Activated CD8-positive, alpha-beta memory T cell treated with anti-CD3 and anti-CD28 coated beads for 1 hour (primary cell): ENCODE measurements at places on chromosomes 2 and 18.

DNA sequence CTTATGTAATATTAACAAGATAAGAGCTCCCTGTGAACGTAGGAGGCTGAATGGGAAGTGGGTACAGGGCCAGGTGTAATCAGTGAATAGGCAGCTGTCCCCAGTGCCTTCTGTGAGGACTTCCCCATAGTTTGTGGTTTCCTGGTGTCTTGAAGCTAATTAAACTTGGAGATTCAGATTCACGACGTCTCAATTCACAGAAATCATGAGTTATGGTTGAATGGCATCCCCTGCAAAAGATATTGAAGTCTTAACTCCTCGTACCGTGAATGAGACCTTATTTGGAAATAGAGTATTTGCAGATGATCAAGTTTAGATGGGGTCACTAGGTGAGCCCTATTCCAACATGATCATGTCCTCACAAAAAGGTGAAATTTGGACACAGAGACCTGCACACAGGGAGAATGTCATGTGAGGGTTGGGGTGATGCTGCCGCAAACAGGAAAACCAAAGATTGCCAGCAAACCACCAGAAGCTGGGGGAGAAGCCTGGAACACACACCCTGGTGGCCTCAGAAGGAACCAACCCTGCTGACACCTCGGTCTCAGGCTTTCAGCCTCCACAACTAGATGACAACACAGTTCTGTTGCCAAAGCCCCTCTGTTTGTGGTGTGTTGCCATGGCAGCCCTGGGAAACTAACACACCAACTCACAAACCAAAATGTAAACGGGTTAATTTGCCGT is 13.2 kb downstream of the ARL4C start:
- DNase-seq = peak; percentile 85

DNA sequence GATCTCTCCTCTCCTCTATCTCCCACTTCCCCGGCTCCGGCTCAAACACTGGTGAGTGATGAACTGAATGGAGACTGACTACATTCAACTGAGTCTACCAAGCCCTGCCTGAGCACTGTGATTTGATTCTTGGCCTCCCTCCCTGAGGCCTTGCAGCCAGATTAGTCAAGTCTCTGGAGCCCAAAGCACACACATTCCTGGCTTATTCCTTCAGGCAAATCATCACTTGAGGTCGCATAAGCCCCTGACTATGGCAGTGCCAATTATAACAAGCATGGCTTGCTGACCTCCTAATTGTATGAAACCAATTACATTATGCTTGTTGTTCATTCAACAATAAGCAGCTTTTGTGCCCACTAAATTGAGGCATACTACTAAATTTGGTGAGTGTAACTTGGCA is 34.6 kb downstream of the EFEMP1 start:
- DNase-seq = no peak

GRCh38 chr18:2994603-2995432 is 18.1 kb downstream of the LPIN2 start:
- peak; percentile 30 for DNase-seq

GRCh38 chr18:76978616-76979015 is 154.0 kb downstream of the MBP start:
- DNase-seq = no peak

DNA sequence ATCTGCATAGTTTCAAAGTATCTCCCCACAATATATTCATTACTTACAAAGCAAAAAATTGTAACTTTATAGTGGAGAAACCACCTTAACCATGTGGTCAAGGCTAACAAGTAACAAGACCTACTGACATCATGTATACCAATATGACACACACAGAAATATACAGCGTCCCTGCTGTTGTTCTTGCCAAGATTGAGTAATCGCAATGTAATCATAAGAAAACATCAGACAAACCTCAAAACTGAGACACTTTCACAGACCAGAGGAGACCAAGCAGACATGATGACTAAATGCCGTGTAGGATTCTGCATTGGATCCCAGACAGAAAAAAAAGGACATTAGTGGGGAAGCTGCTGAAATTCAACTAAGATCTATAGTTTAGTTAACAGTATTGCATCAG is 123.0 kb downstream of the ACAA2 start:
- no peak for DNase-seq

DNA sequence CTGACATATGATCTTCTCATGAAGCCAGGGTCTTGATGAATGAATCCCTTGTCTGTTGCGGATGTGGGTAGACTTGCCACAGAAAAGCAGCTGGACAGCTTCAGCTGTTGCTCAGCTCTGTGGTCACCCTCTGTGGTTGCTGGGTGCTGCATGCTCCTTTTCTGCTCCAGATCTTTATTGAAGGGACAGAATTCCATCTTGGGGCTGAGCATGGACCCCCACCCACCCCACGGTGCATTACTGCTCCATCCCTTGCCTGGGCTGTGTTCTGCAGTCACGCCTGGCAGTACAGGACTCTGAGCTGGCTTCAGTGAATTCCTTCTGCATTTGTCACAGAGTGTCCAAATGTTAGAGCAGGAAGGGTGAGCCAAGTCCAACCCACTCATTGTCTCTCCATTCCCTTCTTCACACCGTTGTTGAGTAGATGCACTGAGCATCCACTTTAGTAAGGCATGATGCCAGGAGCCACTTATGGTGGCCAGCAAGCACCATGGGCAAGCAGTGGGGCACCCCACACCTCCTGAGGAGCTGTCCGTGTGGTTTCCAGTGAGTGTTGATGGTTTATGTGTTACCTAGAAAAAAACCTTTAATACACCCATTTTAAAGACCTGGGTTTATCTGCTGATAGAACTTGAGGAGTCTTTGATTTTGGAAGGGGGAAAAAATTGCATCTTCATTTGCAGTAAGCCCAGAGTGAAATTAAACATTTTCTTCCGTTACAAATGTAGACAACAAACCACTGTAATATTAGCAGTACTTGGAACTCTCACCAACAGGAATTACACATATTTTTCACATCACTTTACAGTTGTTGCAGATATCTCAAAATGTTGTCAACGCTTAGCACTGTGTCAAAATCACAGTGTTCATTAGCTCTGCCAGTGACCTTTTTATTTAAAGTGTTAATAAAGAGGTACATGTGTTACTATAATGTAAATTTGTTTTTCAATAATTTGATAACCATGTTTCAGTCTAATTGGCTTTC is 14.7 kb upstream of the ITGB6 start:
- DNase-seq = no peak

DNA sequence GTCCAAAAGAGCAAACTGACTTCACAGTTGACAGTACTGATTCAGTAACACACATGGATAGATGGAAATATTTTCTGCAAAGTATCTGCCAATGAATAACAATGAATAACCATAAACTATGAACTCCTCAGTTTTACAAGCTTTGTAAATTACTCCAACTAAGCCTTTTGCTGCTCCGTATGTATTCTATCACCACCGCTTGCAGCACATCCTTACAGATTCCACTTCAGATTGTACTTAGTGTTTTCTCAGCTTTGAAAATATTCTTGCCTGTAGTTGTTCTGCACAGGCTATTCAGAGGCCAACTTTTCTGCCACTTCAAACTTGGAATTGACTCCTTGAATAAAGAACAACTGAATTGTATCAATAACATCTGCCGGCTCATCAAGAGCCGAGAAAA is 36.2 kb downstream of the TLK1 start:
- no peak for DNase-seq

GRCh38 chr18:8942909-8943545 is 159.5 kb upstream of the NDUFV2 start:
- no peak for DNase-seq

DNA sequence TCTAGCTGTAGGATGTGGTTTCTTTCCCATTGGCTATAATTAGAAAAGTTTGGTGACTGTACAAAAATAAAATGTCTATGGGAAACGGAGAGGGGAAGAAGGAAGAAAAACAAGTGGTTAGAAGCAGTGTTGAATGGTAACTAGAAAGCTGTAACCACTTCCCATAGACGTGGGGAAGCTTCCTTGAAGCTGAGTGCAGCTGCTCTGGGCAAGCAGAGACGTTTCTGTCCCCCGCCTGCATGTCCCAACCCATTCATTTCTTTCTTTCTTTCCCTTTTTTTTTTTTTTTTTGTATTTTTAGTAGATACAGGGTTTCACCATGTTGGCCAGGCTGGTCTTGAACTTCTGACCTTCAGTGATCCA is 367.8 kb upstream of the HS6ST1 start:
- no peak for DNase-seq

DNA sequence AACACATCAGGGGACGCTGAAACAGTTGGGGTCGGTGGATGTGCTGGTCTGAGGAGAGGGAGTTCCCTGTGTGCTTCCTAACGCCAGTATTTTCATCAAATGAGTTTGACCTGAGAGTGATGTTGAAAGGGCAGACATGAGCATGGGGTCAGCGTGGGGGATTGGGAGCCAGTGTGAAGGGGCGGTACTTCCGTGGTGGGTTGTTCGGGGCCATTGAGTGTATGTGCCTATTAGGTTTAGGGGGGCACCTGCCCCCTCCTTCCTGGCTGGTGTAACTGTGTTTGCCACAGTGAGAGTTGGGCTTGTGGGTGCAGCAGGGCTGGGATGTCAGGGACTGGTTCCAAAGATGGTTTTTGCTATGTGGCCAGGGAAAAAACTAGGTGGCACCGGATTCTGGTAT is 24.4 kb downstream of the SPEG start:
- DNase-seq = no peak

DNA sequence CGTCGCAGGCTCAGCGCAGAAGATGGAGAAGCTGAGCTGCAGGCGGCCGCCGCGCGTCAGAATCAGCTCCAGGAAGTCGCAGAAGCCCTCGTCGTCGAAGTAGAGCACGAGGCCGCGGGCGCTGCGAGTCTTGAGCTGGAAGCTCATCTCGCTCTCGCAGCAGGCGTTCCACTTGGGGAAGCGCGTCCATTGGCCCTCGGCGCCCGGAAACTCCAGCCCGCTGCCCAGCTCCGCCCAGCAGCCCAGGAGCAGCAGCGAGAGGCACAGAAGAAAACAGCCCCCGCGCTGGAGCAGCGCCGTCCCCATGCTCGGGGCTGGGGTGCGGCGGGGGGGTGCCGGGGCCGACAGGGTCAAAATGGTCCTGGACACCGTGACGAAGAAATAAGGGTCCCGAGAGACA is 4.0 kb downstream of the NRXN1 start:
- DNase-seq = no peak

DNA sequence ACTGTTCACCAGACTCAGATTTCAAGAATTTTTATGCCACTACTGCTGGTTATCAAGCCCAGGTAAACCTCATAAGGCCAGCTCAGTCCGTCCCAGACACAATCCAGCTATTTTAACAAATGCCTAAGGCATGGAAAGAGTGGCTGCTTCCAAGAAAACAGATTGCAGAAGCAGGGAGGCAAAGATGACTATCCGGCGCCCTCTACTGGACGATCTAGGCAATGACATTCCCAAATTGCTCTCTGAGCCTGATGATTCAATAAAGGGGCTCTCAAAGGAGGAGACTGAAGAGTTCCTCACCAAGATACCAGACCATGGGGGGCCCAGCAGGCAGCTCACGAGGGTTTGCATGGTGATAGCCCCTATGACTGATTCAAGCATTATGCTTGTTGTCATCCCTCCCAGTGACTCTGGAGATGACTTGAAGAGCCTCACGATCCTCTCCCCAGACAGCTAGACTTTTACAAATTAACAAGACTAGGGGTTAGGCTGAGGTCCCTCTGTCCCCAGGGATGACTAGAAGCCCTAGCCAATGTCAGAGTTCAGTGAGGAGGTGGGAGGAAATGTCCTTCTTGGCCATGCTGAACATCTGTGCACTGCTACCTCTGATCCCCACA is 25.0 kb downstream of the SERPINB8 start:
- DNase-seq = no peak

DNA sequence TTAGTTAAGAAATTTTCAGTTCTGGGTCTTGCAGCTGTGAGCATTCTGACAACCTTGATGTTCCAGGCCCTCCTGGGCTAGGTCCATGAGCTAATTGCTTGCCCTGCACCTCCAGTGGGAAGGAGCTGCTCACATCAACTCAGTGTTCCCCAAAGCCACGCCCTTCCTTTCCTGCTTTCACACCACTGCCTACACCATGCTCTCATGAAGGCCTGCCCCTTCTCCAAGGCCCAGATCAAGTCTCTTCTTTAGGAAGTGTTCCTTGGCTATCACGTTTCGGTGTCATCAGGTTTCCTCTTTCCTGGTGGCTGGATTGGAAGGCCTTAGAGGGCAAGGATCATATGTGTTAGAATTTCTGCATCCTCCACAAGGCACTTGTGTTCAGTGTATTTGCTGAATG is 18.8 kb downstream of the TMEM127 start:
- no peak for DNase-seq

DNA sequence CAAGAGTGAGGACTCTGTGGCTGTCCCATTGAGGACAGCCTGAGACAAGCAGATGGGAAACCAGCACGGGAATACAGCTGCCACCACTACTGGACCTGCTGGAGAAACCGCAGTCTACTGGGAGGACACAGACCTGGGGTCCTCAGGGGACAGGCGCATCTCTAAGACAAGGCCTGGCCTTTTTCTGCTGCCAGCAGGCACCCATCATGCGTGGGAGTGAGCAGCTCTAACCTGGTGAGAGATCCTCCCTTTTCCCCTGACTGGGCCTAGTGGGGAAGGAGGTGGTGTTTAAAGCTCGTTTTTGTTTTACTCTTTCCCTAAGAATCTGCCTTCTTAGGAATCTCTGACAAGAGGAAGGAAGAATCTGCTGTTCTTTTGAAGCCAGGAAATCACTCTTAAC is 36.6 kb downstream of the CYRIA start:
- no peak for DNase-seq

DNA sequence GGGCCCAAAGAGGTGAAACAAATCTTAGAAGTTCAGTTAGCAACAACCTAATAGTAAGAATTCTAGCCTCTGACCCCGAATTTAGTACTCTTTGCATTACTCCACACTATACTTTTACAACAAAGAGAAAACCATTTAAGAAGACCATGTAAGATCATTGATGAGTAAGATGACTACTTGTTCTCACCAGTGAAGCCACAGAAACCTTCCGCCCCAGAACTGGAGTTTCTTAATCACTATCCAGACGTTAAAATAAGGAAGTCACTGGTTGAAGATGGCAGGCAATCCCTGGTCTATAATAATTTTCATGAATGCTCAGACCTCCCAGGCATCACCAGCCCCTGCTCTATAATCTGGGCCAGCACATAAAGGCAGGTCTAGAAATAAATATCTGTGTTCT is 95.0 kb downstream of the TMEM163 start:
- DNase-seq = no peak

DNA sequence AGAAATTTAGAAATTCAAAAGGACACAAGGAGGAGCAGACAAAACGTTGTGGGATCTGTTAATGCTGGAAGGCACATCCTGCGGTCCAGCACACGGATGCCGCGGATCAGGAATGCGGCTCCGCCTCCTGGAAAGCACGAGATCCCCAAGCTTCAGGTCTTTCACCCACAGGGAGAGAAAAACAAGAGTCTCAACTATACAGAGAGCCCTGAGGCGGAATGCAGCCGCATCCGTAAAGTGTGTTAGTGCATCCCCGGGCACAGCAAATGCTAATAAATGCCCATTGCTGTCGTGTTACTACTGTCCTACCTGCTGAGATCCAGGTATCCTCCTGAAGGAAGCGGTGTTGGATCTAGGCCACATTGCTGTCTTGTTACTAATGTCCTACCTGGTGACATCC is 303.9 kb downstream of the EIPR1 start:
- DNase-seq = no peak
